Activated naive CD8-positive, alpha-beta T cell treated with anti-CD3 and anti-CD28 coated beads for 36 hours (primary cell): ENCODE measurements at places on chromosomes 12 and 14. TPM values are rescaled to one million over a fixed set of nuclear protein-coding genes. Genes with fewer than 3 reads are reported as not detected.

Gene ANO4
- not detected for total RNA-seq

DNA sequence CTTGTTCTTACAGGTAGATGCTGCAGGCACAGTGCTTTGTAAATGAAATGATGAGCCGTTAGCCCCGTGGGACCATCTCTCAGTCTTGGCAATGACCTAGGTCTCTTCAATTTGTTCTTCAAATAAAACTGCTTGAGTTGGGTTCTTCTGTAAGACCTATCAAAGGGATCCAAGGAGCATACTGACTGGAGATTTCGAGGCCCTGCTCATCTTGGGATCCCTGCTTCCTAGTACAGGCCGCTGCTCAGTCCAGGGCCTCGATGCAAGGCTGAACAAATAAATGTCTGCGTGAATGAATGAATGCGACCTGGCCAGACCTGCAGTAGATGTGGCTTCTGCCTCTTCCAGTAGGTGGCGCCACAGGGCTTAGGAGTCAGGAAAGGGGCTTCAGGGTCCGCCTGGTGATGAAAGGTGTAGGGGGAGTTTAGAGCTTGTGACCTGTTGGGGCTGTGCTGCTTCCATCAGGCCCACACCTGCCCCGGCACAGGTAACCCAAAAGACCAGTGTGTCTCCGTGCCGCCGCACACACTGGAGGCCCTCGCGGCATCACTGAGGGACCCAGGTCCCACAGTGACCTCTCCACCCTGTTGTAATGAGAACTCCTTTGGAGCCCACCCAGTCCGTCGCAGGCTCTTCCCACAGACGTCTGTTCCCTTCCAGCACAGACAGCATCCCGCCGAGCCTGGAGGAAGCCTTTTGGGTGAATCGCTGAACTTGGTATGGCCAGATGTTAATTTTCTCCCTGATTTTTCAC lies 4.4 kb downstream of the CACNA1C start:
- H3K36me3 ChIP-seq = no peaks in the 10 kb centered on the region
- no peak overlapping the region for H3K27ac ChIP-seq
- peaks cover 5% of the 10 kb centered on the region for H3K4me1 ChIP-seq
- peak; percentile 62 for DNase-seq
- peaks cover 40% of the 10 kb centered on the region for H3K27me3 ChIP-seq

GRCh38 chr12:71164568-71165197 lies 6.9 kb upstream of the TSPAN8 start:
- H3K27me3 ChIP-seq = peaks cover 4% of the 10 kb centered on the region
- H3K4me3 ChIP-seq = no peak overlapping the region
- no peak for DNase-seq
- H3K4me1 ChIP-seq = no peaks in the 10 kb centered on the region
- no peak overlapping the region for H3K27ac ChIP-seq
- no peaks in the 10 kb centered on the region for H3K36me3 ChIP-seq

GRCh38 chr14:55535516-55536203 lies 44.3 kb upstream of the KTN1 start:
- no peak overlapping the region for H3K4me3 ChIP-seq
- H3K4me1 ChIP-seq = no peaks in the 10 kb centered on the region
- H3K36me3 ChIP-seq = peaks cover 9% of the 10 kb centered on the region
- no peaks in the 10 kb centered on the region for H3K27me3 ChIP-seq
- DNase-seq = no peak

GRCh38 chr12:53508534-53509170 lies 1.4 kb upstream of the NPFF start:
- H3K4me1 ChIP-seq = peaks cover 9% of the 10 kb centered on the region
- H3K27me3 ChIP-seq = no peaks in the 10 kb centered on the region
- no peak overlapping the region for H3K4me3 ChIP-seq
- H3K27ac ChIP-seq = peak overlapping the region; percentile 69
- peak; percentile 81 for DNase-seq

DNA sequence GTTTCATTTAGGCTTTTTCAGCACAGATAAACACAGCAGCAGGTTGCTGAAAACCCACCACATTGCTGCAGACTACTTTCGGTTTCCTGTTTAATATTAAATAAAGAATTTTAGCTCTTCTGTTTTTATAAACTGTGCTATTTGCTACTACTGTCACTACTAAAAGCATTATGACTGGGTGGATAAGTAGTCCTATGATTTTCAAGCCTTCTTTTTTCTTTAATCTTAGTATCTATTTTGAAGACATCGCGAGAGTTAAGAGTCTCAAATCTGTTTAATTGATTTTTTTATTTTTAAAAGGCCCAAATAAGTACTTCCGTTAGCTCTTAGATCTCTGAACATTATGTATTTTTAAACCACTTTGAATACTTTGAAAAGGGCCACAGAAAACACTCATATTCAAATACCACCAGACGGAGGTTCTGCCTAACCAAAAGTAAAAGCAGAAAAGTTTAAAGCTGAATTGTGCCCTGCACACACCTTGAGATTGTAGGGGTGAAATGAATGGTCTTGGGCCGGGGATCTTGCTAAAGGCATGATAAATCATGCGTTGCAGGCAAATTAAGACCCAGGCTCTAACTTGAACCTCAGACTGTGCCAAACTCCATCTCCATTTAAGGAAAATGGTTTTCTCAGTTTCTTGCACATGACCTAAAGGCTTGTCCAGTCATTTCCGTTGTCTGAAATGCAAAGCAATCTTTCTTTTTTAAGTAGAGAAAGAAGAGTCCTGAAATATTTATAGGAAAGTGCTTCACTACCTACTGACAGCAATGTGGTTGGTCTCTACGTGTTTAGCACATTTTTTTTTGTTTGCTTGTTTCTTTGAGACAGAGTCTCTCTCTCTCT lies 13.6 kb upstream of the FOXN3 start:
- H3K36me3 ChIP-seq = peaks cover 7% of the 10 kb centered on the region
- peak overlapping the region; percentile 98 for H3K27ac ChIP-seq
- H3K4me3 ChIP-seq = peak overlapping the region; percentile 84
- H3K27me3 ChIP-seq = no peaks in the 10 kb centered on the region
- peaks cover 62% of the 10 kb centered on the region for H3K4me1 ChIP-seq

Gene KRT82
- not detected for total RNA-seq

GRCh38 chr14:30607156-30607780 lies 14.9 kb upstream of the SCFD1 start:
- no peaks in the 10 kb centered on the region for H3K27me3 ChIP-seq
- peaks cover 13% of the 10 kb centered on the region for H3K36me3 ChIP-seq
- peaks cover 3% of the 10 kb centered on the region for H3K4me1 ChIP-seq
- no peak overlapping the region for H3K27ac ChIP-seq
- H3K4me3 ChIP-seq = no peak overlapping the region

Gene HHIPL1
- 0.02 TPM for total RNA-seq

Gene TAS2R10
- total RNA-seq = not detected

DNA sequence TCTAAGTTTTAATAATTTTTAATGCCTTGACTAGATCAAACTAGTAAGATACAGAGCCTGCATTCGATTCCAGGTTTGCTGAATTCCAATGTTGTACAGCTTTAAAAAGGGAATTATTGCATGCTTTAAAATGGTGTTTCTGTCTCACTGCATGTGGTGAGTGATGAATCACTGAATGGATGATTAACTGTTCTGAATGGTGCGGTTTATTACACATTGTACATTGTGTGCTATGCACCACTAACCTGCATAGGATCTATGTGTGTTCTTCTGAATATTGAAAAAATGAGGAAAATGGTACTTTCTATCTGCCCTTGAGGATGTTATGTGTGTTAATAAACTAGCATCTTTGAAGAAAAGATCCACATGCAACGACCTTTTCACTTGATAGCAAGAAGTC lies 231.7 kb downstream of the NRXN3 start:
- H3K4me1 ChIP-seq = peaks cover 3% of the 10 kb centered on the region
- no peak for DNase-seq
- H3K36me3 ChIP-seq = no peaks in the 10 kb centered on the region
- peaks cover 20% of the 10 kb centered on the region for H3K27me3 ChIP-seq
- no peak overlapping the region for H3K4me3 ChIP-seq
- no peak overlapping the region for H3K27ac ChIP-seq

DNA sequence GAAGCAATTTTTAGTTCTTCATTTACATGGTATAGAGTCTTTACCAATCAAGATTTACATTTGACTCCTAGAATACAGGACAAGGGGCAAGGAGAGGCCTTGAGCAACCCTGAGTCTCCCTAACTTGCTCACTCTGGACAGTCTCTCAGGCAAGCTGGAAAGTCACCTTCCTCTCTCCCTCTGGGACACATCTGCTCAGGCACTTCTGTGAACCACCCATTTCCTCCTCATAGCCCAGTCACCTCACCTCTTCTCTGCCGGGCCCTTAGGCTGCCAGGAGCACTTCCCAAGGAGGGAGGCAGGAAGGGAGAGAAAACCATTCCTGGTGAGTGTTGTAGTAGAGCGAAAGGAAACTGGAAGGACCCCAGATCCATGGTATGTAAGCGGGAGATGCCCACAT lies 202.8 kb downstream of the TTC7B start:
- no peaks in the 10 kb centered on the region for H3K36me3 ChIP-seq
- no peaks in the 10 kb centered on the region for H3K27me3 ChIP-seq
- DNase-seq = no peak
- H3K27ac ChIP-seq = no peak overlapping the region

Gene LAG3
- total RNA-seq = 67.7 TPM

Gene SLC17A8
- total RNA-seq = not detected

DNA sequence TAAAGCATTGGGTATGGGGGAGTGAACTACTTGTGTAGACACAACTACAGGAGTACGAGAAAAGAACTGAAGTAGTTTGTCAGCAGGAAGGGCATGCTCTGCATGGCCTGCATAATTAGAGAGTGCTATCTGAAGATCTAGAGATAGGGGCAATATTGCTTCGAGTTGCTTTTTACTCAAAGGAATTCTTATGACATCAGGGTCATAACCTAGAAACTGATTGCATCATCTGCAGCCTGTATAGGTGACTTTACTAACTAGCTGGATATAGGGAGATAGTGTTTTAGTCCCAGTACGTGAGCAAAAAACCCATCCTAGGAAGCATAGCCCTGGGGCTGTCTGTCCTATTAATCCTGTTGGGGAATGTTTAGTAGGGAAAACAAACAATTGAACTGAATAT lies 39.8 kb downstream of the TMTC3 start:
- no peaks in the 10 kb centered on the region for H3K4me1 ChIP-seq
- H3K27me3 ChIP-seq = no peaks in the 10 kb centered on the region
- peaks cover 64% of the 10 kb centered on the region for H3K36me3 ChIP-seq

DNA sequence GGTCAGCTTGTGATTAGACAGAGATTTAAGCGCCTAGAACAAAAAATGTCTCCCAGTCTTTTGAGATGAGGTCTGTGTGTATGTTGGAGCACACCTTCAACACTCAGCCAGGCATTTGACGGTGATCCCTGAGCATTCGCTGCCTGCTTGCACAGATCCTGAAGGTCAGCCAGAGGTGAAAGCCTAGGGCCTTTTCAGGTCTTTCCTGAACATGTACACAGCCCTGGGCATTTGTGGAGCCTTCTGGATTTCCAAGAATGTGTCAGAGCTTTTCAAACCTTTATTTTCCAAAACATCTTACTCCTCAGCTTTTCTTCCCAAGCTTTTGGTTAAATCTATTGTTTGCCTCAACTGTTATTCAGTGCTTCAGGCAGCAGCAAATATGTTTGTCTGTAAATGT lies 59.1 kb upstream of the AMN start:
- H3K27ac ChIP-seq = no peak overlapping the region
- DNase-seq = no peak
